ENCODE measurements at places on chromosomes 1 and 21.
A peak's percentile ranks its signal among the peaks of the same experiment; 100 is the strongest.

- no peak for DNase-seq
These were observed 61.3 kb downstream of the FAF1 start for GRCh38 chr1:50898773-50899172.

- no peak for DNase-seq
These were observed 92.7 kb downstream of the TENT5C start for GRCh38 chr1:117698398-117699160.

- DNase-seq, result no peak
These were observed 213.8 kb downstream of the SIPA1L2 start for GRCh38 chr1:232416026-232416568.

DNA sequence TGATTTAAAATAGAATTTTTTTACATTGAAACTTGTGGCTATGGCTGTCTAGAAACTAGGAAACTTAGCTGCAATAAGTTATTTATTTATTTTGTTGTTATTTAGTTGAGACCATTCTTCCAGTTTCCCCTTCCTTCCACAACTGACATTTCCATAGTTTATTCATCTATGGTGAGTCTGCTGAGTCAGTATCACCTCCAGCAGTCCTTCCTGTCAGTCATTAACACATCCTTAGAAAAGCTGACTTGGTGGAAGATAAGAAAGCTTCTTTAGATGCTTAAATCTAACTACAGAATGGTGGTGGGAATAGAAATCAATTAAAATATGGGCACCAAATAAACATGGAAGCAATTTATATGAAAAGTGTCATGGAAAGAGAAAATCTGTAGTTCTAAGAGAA, 714.0 kb downstream of the RWDD3 start:
- no peak for DNase-seq

GRCh38 chr1:108947871-108948525, 15.3 kb downstream of the CLCC1 start:
- no peak for DNase-seq

DNA sequence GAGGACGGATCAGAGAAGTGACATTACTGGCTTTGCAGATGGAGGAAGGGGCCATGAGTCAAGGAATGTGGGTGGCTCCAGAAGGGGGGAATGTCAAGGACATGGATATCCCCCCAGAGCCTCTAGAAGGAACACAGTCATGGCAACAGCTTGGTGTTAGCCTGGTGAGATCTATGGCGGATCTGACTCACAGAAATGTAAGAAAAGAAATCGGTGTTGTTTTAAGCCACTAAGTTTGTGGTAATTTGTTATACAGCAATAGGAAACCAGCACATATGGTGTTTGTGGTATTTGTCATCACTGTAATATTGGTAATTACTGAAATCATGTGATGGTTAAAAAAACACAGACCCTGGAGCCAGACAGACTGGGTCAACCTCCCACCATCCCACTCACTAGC, 236.2 kb downstream of the SETD4 start:
- DNase-seq, result no peak

- DNase-seq, result no peak
These were observed 46.6 kb downstream of the PLD5 start for GRCh38 chr1:242477944-242478343.

- DNase-seq, result no peak
These were observed 171.4 kb upstream of the GORAB start for GRCh38 chr1:170360601-170361000.

GRCh38 chr1:181482521-181483284, 614 bp upstream of the CACNA1E start:
- no peak for DNase-seq

DNA sequence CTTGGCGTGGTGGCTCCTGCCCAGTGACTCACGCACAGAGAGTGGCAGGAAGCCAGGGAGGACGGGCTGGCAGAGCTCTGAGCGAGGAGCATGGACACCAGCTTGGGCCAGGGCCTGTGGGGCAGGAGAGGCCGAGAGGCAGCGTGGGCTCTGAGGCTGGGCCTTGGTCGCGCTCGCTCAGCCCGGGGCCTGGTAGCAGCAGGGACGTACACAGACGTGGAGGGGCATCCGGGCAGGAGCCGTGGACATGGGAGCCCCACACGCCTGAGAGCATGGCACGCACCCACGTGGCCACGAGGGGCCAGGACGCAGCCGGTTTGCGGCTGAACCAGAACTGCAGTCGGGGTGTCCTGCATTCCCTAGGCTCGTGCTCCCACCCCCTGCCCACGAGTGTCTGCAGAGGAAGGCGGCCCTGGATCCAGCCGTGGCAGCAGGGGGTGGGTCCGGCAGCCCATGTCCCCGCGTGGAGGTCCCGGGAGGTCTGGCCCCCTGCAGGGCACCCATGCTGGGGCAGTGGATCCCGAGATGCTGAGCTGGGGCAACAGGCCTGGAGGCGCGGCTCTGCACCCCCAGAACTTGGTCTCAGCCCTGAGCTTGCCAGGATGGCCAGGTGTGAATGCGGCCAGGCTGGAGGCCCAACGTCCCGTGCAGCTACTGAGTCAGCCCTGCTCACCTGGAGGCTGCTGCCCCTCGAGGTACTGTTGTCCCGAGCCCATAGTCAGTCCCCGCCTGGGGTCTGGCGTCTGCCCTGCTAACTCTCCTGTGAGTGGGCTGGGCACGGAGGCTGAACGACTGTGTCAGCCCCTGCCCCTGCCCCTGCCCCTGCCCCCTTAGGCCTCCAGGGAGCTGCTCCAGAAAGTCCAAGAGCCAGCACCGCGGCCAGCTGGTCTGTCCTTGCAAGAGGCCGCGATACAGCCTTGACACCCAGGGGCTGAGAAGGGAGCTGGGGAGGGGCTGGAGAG, 61.6 kb downstream of the SLX9 start:
- no peak for DNase-seq

GRCh38 chr1:247746391-247746935, 1.5 kb downstream of the OR14A2 start:
- no peak for DNase-seq

DNA sequence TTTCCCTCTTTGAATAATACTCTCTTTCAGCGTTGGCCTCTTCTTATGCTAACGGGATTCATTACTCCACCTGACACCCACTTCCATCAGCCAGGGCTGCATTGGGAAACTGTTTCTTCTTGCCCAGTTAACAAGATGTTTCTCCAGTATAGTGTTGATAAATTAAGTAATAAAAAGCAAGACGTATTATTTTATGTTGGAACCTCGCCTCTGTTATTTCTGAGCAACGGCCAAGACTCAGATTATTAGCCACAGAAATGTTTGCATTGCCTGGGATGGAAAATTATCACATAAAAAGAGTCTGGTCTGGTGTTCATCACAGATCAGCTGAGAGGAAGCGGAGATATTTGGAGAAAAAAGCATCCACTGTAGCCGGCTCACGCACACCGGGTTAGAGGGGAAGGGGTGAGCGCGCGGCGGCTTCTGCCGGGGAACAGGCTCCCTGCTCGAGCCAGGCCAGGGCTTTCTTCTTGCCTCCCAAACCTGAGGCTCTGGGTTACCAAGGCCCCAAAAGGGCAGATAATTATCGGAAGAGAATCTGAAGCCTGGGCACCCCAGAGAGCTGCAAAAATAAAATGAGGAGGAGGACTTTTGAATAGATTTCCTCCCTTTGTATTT, 189.5 kb downstream of the PRDM16 start:
- DNase-seq, result no peak

GRCh38 chr1:172993640-172994039, 57.1 kb downstream of the TNFSF18 start:
- DNase-seq, result no peak

DNA sequence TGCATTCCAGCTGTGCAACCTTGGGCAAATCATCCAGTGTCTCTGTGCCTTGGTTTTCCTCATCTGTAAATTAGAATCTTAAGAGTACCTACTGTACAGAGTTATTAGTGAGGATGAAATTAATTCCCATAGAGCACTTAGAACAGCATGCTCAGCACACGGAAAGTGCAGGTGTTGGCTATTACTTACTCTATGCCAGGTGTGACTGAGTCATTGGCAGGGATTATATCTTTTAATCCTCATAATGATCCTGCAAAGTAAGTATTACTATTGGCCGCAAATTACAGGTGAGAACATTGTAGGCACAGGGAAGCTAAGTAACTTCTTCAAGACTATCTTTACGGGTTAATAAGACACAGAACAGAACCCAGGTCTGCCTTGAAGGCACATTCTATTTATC, 6.3 kb upstream of the UBE2U start:
- no peak for DNase-seq

- no peak for DNase-seq
These were observed 89.5 kb upstream of the RUNX3 start for GRCh38 chr1:25019337-25020172.

DNA sequence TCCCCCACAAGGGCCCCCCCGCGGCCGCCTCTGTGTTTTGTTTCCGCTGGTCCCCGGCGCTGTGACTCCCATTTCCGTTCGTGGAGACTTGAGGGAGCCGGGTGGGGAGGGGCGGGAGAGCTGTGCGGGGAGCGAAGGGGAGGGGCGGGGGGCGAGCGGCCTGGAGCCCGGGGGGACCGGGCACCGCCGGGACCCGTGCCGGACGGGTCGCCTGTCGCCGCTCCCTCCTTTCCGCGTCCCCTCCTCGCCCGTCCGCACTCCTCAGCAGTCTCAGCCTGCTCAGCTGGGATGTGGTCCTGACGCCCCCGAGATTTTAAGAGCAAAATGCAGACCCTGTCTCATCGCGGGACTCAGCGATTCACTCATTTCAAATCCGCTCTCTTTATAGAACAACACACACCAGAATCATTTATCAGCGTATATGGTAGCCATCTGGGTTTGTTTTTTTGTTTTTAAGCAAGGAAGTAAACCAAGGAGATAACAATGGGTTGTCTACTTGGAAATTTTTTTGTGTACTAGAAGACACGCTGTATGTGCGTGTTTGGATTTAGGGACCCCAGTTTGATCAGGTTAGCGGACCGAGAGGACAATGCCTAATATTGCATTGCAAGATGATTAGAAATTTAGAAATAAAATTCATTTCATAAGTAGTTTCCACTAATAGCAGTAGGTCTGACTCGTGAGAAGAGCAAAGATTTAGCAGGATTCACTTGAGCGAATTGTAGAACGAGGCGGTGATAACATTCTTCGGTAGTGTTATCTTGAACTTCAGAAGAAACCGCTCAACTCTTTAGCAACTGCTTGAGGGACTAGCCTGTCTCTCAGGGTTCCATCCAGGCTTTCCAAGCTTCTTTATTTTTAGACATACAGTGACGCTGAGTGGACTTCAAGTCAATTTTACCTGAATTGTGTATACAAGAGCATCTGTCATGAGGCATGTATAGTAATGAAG, 1.1 kb downstream of the GABPA start:
- no peak for DNase-seq

DNA sequence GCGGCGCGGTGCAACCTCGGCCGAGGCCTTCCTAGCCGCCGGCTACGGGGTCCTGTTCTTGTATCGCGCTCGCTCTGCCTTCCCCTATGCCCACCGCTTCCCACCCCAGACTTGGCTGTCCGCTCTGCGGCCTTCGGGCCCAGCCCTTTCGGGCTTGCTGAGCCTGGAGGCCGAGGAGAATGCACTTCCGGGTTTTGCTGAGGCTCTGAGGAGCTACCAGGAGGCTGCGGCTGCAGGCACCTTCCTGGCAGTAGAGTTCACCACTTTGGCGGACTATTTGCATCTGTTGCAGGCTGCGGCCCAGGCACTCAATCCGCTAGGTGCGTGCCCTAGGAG, 379 bp downstream of the PPCS start:
- DNase-seq, result no peak

- DNase-seq, result peak; percentile 66
These were observed 7.0 kb downstream of the FOXD2 start for GRCh38 chr1:47444562-47445465.

DNA sequence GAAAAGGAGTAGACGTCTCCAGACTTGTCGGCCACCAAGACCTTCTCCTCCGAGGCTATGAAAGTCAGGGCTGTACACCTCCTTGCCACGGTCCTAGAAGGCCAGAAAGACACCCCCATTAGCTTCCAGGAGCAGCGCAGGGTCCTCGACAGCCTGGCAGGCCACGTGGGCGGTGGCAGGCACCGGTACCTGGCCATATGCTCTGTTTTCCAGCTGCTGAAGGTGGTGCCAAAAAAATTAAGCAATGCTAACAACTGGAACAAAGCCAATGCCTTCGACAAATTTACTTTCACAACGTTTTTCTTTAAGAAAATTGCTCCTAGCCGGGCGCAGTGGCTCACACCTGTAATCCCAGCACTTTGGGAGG, 15.9 kb downstream of the WDR4 start:
- DNase-seq, result no peak

GRCh38 chr1:150464422-150464826, 22.8 kb upstream of the TARS2 start:
- peak; percentile 55 for DNase-seq

DNA sequence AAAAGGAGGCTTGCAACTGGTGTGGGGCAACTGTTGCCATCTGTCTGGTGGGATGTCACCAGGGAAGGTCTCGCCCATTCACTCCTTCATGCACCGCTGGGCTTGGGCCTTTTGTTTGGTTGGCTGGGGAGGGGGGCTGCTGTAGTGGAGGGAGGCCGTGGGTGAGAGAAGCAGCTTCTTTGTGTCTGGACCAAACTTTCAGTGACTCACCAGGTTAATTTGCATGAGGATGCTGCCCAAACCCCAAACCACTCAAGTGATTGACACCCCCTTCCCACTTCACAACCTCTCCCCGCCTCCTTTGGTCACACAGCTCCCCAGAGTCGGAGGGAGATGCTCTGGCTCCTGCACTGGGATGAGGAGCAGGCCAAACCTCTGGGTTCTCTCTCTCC, 19.7 kb downstream of the BTG2 start:
- peak; percentile 29 for DNase-seq

GRCh38 chr1:38598118-38598517, 261.5 kb downstream of the RRAGC start:
- DNase-seq, result no peak

GRCh38 chr1:243977094-243977493, 74.0 kb upstream of the ZBTB18 start:
- no peak for DNase-seq

DNA sequence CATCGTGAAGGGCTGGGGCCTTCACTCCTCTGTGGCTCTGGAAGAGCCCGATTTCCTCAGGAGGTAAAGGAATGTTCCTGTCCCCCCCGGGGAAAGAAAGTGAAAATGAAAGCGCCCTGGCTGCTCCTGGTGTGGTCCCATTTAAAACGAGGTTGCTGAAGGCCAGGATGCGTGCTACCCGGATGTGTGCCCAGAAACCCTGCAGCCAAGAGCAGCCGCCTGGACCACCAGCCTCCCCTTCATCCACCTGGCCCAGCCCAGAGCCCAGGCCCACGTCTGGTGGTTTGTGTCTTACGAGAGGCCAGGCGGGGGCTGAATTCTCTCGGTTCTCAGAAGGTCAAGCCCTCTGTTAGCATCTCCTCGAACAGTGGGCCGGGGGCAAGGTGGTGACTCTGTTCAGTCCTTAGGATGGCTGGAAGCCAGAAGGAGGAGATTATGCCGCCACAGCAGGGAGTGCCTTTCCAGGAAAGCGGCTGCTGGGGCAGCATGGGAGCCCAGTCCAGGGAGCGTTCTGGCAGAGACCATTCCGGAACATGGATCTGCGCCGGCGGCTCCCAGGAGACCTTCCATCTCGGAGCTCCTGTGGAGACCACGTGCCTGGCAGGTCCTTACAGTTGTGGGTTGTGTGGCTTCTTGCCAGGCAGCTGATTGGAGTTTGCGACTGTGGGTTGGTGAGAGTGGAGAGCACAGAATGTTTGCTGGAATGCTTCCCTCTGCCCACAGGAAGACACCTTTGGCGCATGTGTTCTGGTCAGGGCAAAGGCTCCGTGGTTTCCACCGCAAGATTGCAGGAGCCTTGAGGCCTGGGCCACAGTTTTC, 1.4 kb downstream of the GUK1 start:
- DNase-seq, result peak; percentile 59

Data from stimulated activated effector memory CD8-positive, alpha-beta T cell treated with anti-CD3 and anti-CD28 coated beads, Interleukin-12 subunit alpha, Interleukin-12 subunit beta, amount 100 ng/mL, for 72 hours (primary cell).